Left forelimb (tissue), 1 donor: ENCODE measurements at places on chromosomes 7 and 10.

GRCh38 chr7:27201580-27202017, 1.7 kb upstream of the HOXA13 start:
- DNase-seq: no peak

- no peak for DNase-seq
Measured at GRCh38 chr7:134856691-134857090, 77.3 kb downstream of the CALD1 start.

DNA sequence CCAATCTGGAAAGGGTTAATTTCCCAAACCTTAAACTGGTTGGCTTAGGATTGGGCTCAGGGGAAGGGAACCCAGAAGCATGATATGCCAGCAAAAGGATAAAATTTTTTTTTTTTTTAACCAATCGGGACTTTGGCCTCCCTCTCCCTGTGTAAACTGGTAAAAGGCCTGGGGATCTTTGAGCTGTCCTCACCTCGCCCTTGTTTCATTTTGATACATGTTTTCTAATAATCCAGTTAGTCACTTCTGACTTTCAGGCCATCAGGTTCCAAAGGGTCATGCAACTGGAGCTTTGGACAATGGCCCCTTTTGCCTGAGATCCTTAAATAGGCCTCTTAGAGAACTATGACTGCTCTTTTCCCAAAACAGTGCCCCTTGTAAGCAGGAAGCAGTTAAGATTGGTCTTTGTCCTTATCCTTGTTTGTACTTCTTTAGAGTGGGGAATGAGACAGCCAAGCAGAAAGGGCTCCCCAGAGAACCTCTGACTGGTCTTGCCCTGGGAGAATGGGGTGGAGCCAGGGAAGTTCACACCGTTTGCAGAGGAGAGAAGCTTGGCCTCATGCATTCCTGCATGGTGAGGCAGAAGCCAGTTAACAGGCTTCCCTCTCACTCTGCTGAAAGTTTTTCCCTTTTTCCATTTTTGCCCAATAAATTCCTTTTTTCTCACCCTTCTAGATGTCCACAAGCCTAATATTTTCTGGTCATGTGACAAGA, 424.2 kb upstream of the CNTNAP2 start:
- no peak for DNase-seq

- peak; percentile 65 for DNase-seq
Measured at GRCh38 chr10:43202657-43203447, 64.0 kb downstream of the RASGEF1A start.

GRCh38 chr10:117539903-117540639, 2.5 kb upstream of the EMX2 start:
- no peak for DNase-seq

DNA sequence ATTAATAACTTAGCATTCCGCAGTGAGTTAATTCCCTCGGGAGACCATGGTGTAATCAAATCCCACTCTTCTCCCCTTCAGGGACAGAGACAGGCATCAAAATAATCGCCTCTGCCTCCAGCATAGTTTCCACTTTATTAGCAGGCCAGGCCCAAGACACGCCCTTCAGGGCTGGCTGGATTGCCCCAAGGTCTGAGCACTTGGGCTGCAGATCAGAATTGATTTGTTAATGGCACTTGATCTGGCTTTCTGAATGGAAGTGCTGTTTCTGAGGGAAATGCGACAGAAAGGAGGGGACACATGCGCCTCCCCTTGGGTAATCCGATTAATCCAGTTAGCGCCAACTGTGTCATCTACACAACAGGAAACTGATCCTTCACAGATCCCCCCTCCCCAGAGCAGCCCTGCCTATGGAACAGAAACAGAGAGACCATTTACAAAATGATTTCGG, 15.6 kb downstream of the CHAT start:
- DNase-seq: no peak

GRCh38 chr7:19111474-19112273, 5.8 kb downstream of the TWIST1 start:
- no peak for DNase-seq

GRCh38 chr7:135905355-135905754, 71.8 kb downstream of the MTPN start:
- no peak for DNase-seq

DNA sequence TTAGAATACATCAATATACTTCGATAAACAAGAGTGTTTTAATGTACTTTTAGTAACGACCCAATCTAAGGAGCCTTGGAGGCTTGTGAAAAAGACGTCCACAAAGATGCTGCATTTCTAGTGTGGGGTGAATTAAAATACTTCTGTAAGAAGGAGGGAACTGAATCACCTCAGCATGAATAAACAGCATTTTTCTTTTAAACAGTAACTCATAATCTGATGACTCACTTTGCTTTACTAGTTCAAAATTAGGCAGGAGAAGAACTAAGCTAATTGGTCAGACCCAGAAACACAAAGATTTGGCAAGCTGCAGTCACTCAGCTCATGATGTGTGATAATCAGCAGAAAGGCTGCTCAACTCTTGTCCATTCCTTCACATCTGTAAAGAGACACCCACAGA, 24.2 kb downstream of the NCOA4 start:
- no peak for DNase-seq

GRCh38 chr7:114007386-114007785, 88.6 kb upstream of the PPP1R3A start:
- no peak for DNase-seq

DNA sequence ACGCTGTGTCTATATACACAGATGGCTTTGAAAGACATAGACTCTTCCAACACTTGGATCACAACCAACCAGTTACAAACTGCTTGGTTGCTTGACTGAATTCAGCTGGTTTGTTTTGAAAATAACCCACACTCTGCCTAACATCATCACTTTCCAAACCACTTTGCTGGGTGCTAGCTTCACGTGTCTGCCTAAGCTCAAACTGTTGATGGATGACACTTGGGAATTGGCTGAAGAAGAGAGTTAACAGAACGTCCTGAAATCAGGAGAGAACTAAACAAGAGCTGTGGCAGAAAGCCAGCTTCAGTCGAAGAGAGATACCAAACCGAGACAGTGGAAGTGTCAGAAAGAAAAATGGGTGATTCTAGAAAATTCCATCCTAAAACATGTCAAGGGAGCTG, 420.8 kb upstream of the AUTS2 start:
- DNase-seq: no peak

DNA sequence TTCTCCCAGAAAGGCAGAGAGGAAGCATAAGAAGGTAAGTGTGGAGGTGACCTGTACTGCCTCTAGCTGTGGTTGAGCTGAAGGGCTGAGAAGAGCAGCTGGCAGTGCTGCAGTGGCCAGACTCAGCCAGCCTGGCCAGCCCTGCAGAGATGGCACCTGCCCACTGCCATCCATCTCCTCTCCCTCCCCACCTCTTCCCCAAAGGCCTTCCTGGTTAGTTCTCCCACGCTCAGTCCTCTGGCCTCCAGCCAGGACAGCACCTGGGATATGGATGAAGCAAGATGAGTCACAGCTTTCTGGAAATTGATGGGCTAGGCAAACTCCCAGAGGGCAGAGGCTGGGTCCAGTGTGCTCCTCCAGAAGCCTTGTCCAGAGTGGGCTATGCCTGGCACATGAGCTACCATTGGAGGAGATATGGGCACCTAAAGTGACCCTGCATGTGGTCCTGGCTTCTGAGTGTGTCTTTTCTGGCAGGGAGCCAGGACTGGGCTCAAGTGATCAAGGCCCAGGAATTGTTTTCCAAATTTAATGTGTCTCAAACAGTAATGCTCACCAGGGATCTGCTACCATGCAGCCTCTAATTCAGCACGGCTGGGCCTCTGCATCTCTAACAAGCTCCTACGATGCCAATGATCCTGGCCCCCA, 81.0 kb upstream of the CACUL1 start:
- DNase-seq: no peak

DNA sequence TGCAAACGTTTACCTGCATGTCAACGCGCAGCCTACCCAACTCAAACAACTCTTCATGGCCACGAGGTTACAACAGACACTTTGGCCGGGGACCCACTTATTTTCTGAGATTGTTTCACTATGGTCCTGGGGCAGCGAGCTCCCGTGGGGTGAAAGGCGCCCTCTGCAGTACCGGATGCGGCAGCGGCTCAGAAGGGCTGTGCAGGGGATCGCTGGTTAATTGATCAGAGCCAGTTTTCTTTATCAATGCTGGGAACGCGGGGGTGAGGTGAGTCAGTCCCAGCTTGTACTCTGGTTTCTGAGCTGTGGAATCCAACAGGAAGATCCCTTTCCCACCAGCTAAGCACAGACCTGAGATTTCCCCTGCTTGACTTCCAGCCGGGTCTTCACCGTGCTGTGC, 366.5 kb upstream of the KLF6 start:
- DNase-seq: no peak

DNA sequence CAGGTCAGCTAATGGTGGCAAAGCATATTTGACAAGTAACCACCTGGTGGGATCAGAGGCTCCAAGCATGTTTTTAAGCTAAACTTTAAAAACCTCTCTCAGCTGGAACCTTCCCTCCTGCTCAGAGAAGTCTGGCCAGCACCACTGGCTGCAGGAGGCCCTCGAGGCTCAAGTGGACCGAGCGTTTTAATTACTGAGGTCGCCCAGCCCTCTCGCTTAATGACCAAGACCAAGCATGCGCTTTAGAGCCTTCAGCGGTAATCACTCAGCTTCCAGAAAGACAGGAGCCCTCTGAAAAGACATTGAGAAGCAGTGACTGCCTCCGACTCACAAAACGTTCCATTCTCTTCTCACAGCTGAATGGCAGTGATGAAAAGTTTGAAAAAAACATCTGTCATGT, 383.4 kb upstream of the ADARB2 start:
- no peak for DNase-seq

DNA sequence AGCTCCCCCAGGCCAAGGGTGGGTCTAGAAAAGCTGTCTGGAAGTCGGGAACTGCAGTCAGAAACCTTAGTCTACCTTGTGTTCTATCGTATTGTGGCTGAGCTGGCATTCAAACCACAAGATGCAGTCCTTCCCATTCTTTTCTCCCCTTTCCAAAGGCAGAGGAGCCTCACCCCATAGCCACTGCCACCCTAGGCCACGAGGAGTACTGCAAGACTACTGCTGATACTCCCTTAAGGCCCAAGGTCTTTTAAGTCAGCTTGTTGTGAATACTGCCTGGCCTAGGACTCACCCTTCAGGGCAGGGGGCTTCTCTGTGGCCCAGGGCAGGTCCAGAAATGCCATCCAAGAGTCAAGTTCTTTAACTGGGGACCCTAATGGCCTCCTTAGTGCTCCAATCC, 214.5 kb upstream of the CNTNAP2 start:
- no peak for DNase-seq

DNA sequence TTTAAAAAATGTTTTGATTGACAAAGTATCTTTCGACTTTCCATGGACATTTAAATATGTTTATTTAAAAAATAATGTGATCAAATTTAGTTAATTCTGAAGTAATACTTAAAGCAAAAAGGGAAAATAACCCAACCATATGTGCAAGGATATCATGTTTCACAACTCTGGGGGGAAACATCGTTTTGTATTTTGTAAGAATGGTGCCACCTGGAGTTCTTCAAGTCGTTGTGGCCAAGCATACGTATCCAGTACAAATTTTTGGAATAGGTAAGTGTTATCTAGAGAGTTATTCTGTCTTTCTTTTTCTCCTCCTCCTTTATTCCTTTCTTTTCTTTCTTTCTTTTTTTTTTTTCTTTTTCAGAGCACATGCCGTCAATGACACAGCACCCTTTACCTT, 176.2 kb upstream of the CSTF2T start:
- no peak for DNase-seq

DNA sequence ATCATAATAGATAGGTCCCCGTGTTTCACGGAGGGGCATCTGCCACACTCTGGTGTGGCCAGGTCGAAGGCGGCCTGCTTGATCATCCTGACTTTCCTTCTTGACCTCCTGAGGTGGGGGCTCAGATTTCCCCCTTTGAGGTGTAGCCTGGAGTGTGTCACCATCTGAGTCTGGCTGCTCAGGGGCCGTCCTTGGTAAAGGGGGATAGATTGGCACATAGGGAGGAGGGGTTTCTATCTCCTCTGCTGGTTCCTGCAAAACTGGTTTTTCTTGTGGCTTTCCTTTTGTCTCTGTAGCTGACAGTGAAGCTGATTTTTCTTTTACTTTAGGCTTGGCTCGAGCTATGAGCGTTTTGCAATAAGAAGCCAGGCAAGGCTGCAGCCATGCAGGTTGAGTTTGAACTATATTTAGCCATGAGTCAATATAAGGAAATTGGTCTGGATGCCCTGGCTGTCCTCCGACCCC, 7.1 kb upstream of the ZNF117 start:
- no peak for DNase-seq

- no peak for DNase-seq
Measured at GRCh38 chr10:224571-224970, 89.3 kb downstream of the ZMYND11 start.

DNA sequence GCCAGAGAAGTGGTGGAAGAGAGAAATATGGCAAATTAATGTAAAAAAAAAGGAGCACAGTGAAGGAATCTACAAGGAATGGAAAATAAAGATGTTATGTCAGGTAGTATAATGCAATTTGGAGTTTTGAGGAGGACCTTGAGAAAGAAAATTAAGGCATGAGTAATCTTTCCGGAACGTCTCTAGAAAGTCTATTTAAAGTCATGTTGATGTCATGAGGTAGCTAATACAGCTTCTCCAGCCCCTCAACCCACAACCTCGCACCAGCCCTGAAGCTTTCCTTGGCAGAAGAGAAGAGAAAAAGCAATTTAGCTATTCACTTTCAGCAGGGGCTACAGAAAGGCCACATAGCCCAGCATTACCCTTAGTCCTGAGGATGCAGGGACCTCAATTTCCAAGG, 22.5 kb downstream of the TRDMT1 start:
- DNase-seq: no peak

DNA sequence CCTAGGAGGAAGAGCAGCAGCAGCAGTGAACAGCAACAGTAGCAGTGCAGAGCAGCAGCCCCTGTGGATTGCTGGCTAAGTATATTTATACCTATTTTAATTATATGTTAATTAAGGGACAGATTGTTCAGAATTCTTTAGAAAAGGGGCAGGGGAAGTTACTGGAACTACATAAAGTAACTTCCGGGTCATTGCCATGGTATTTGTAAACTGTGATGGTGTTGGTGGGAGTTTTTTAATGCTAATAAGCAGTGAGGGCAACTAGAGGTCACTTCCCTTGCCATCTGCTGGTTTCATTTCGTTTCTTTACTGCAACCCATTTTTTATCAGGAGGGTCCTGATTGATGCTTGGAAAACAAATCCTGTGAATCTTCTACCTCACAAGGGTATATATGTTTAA, 229.8 kb upstream of the PODXL start:
- DNase-seq: no peak

DNA sequence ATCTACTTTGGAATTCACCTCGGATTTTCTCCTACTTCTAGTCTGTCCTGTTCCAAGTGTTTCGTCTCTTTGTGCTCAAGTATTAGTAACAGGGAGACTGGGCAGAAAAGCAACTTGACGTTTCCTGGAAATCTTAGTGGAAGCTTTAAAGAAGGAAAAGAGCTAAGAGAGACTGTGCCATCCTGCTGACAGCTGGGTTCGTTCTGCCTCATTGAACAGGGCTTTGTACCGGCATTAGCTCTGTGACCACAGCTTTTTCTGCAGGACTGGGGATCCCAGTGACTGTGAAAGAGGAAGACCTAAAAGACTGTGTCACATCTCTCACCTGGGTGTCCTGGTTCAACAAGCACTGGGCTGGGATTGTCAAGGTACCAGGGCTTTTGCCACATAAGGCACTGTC, 70.8 kb upstream of the CDCA7L start:
- no peak for DNase-seq
